ENCODE measurements at places on chromosomes 6 and 20.

GRCh38 chr6:89066940-89067646 lies 13.5 kb upstream of the PNRC1 start:
- DNase-seq: no peak

GRCh38 chr6:90485635-90486277 lies 101.1 kb downstream of the MAP3K7 start:
- DNase-seq: no peak

DNA sequence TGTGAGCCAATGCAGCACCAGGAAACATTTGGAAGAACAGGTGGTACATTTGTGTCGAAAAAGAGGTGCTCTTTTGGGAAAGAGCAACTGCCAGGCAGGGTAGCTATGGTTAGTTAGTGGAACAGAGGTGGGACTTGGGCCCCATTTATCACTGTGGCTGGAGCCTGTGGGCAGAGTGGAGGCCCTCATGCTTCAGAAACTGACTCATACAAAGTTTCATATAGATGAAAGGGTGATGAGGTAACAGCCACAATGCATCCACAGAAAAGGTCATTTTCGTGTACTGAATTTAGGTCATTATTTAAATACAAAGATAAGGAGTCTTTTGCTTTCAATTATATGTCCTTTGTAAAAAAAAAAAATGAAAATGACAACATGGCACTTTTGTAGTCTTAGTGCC lies 76.4 kb upstream of the HS3ST5 start:
- no peak for DNase-seq

- no peak for DNase-seq
Measured at GRCh38 chr20:43465625-43465943, 7.9 kb downstream of the SRSF6 start.

- DNase-seq: no peak
Measured at GRCh38 chr20:12153628-12154027, 235.9 kb downstream of the BTBD3 start.

DNA sequence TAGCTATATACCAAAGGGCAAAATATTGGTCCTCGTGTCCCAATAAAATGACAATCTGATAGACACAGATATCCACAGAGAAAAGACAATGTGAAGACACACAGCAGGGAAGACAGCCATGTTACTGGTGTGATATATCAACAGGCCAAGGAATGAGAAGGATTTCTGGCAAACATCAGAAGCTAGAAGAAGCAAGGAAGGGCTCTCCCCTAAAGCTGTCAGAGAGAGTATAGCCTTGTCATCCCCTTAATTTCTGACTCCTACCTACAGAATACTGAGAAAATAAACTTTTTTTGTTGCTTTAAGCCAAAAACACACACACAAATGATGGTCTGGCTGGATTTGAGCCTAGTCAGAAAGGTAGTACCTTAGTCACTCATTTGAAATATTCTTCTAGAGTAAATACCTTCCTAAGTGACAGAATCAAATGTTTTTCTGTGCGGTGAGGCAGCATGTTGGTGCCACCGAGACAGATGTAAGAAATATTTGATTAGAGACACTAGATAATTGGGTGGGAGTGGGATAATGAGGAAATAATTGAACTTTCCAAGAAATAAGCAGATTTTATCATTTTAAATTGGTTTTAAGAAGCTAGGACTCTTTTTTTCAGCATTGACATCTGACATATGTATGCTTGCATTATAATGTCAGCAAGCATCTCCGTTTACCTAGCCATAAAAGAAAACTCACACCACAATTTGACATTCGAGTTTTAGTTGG lies 123.4 kb upstream of the TFAP2D start:
- DNase-seq: no peak

DNA sequence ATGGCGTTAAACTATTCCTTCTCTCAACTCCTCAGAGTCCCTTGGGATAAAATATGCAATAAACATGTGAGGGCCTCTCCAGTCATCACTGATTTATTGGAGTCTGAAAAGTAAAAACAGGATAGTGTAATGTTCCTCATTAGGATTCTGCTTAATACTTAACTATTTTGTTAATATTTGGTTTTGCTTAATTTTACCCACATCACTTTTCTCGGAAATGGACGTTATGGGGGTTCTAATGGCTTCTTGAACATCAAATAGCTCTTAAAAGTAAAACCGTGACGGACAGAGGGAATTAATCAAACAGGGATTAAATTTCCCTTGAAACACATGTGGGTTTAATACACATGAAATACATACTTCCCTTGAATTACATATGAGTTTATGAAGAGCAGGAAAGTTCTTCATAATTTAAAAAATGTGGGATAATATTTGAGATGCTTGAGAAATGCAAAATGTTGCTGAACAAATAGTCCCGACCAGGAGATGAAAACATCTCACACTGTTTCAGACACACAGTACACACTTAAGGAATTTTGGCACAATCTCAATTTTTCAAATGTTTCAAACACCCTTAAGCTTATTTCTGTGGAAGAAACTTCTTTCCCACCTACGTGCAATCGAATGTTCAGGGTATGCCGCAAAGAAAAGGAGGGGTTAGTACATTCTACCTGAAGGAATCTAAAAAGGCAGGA lies 38.4 kb upstream of the EIF2S2 start:
- DNase-seq: no peak

- no peak for DNase-seq
Measured at GRCh38 chr6:108836061-108836460, 12.2 kb upstream of the ARMC2 start.

DNA sequence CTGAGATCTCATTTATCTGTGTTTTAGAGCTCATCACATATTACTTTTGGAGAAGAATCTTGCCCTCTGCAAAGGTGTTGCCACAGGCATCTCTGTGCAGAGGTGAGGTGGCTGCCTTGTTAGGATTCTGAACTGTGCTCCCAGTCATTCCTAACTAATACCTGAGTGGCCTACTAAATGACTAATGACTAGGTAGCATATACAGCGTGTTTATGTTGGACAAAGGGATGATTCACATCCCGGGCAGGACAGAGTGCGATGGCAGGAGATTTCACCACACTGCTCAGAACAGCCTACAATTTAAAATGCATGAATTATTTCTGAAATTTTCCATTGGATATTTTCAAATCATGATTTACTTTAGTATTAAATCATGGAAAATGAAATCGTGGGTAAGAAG lies 23.1 kb upstream of the CGA start:
- DNase-seq: peak; percentile 6

GRCh38 chr20:54407459-54407858 lies 67.9 kb upstream of the DOK5 start:
- no peak for DNase-seq

DNA sequence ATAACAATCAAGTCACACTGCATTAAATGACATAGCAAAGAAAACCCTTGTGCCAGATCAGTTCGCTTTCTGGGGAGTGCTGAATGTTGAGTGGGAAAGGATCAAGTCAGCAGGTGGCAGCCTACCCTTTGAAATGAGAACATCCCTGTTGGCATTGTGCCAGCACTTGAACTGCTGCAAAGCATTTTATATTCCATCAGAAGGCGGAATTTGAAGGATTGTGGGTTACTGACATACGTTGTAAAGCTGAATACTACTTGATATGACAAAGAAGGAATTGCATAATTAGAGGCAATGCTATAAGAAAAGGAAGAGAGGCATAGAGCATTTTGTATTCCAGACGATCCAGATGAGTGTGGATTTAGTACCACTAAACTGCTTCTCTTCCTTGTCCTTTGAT lies 26.5 kb downstream of the BCKDHB start:
- DNase-seq: peak; percentile 47

DNA sequence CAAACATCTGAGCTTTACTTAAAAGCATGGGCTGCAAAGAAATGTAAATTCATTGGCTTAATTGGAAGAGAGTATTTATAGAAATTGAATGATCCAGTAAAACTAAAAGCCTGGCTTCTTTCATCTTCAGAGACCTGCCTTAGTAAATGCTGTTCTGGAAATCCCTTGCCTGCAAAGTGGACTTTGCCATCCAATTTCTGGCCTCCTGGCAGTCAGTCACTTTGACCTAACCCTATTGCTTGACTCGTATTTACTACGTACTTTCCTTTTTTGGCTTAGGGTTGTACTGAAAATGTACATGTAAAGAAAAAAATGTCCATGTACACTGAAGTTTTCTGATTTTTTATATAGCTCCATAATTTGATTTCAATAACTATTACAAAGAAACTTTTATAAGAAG lies 47.1 kb downstream of the E2F3 start:
- DNase-seq: no peak

DNA sequence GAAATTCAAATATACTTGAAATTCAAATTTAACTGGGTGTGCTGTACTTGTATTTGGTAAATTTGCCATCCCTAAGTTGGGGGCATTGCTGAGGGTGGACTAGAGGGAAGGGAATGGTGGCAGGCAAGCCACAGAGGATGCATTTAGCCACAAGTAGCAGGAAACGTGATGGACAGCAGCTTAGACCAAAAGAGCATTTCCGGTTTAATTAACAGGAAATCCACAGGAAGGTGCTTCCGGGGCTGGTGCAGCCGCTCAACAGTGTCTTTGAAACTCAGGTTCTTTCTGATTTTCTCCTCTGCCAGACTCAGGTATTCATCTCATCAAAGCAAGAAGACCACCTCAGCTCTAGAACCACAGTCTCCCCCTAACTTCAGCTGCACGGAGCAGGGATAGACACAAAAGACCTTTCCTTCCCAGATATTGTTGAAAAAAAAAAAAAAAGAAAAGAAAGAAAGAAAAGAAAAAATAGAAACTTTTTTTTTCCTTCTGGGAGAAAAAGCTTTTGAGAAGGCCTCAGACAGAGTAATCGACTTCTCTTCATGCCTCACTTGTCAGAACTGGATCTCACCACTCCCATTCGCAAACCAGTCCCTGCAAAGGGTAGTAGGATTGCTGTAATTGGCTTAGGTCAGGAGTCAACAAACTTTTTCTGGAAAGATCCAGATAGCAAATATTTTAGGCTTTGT lies 8.0 kb upstream of the BCAS1 start:
- DNase-seq: no peak

GRCh38 chr20:95215-95614 lies 7.7 kb downstream of the DEFB125 start:
- DNase-seq: no peak

- DNase-seq: no peak
Measured at GRCh38 chr6:46505693-46506512, 14.7 kb upstream of the RCAN2 start.

DNA sequence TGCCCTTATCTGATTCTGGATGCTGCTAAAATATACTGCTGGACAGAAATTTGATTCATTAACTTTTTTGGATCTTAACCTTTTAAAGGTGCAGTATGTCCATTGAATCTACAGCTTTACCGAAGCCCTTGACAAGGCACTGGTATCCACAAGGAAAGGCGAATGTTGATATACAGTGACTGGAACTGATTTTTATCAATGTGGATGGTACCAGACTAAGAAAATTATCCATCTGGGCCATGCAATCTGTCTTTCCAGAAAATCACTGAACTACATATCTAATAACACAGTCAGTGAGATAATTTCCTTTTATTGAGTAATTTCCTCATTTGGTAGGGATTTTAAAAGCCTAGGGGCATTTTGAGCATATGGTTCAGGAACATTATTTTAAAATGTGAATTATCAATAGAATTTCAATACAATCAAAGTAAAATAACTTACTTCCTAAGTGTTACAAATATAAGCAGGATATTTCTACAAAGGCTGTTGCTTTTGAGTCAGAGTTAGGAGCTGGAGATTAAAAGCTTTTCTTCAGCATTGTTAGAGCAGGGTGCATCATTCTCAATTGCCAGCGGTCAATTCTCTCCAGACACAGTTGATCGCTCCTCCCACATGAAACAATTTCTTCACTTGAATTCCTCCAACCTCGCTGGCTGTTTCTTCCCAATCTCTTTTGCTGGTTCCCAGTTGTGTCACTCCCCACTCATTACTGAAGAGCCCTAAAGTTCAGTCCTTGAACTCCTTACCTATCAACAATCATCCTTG lies 585.3 kb upstream of the FLRT3 start:
- DNase-seq: no peak

DNA sequence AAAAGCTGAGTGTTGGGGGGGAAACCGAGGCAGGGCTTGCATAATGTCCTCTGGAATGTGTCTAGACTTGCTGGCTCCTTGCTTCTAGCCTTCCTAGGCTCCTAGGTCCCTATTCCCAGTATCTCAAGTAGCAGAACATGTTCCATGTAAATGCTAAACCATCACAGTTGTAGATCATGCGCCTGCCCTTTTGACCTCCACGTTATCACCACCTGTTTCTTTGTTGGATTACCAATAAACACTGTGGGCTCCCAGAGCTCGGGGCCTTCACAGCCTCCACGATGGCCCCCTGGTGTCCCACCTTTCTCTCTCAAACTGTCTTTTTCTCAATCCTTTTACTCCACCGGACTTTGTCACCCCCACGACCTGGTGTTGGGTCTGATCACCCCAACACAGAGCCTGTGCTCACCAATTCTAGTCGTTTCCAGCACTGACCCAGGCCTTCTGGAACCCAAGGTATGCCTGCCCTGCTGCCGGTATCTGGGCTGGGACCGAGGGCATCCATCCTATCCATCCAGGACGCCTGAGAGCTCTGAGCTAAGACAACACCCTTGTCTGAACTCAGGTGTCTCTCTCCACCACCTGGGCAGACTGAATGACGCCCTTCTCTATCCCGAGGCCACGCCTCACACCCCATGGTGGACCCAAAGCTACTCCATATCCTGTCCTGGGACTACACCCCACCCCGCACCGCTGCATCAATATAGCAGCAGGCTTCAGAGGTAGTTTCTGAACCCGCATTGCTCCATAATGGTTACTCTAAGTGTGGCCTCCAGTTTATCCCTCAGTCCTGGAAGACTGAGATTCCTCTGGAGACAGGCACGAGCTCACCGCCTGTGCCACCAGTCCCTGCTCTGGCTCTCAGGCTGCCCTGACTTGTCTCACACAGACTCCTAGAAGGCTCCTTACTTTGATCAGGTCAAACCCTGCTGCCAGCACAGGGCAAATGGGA lies 9.3 kb upstream of the PRR18 start:
- no peak for DNase-seq

DNA sequence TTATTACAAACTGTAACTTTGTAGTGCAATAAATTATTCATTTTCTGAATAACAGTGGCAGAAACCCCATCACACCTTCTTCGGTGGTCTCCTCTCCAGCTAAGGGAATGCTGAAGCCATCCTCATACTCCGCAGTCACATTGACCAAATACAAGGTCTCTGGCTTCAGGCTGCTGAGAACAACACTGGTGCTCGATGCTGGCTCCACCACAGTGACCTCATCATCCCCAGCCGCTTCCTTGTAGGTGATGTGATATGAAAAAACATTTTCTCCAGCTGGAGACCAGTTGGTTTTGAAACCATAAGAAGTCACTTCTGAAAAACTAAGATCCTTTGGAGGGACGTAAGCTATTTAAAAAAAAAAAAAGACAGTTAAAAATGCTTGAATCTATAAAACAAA lies 25.0 kb downstream of the COL12A1 start:
- DNase-seq: no peak

DNA sequence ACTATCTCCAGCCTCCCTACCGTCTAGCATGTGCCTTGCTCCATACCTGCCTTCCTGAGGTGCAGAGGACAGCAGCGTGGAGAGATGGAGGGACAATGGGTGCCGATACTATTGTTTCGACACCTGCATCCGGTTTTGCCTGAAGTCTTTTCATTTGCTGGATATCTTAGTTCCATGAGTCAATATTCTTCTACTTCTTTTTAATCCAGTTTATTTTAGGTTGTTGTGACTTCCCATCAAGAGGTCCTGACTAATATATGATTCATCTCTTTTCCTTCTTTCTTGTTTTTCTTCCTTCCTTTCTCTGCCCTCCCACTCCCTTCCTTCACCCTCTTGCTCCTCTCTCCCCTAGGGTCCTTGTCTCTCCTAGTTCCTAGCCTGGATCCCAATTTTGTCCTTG lies 91.4 kb downstream of the CDH26 start:
- no peak for DNase-seq
